ENCODE measurements at places on chromosomes 4 and X.
A peak's percentile ranks its signal among the peaks of the same experiment; 100 is the strongest.

DNA sequence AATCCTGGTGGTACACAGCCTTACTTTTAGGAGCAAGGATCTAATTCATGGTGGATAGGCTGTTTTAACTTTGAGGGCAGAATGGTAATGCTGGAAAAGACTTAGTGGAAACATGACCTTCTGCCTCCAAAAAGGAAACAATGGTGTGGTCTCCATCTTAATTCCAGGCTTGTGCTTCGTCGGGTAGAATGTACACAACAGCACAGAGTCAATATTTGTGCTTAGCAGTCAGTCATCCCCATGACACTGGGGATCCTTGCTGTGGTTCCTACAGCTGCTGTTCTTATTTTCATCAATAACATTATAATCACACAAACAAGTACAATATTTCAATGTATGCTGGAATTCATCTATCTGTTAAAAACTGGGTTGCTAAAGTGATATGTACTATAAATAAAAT, 104.4 kb downstream of the HHIP start:
- DNase-seq, result no peak

DNA sequence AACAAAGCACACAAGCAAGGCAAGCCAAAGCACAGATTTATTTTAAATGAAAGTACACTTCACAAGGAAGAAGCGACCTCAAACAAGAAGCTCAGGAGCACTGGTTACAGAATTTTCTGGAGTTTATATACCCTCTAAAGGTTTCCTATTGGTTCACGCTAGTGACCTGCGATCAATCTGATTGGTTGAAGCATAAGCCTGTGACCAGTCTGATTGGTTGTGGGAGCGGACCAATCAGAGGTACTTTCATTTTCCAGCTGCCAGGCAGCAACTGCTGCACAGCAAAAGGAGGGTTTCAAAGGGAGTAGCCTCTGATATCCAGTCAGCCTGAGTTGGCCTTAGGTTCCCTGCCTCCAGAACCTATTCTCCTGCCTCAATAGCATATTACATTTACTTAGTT, 4.6 kb upstream of the AREG start:
- DNase-seq, result no peak

- DNase-seq, result no peak
These were observed 386.6 kb upstream of the CPEB2 start for GRCh38 chr4:14615671-14616070.

- peak; percentile 56 for DNase-seq
These were observed at the start of gene FGFR3 for GRCh38 chr4:1792832-1793495. Gene FGFR3 (plus strand): TSS chr4:1793293. CDS start chr4:1793935, 642 bp downstream.

- DNase-seq, result no peak
These were observed 684.4 kb upstream of the GNPDA2 start for GRCh38 chr4:45410701-45411210.

DNA sequence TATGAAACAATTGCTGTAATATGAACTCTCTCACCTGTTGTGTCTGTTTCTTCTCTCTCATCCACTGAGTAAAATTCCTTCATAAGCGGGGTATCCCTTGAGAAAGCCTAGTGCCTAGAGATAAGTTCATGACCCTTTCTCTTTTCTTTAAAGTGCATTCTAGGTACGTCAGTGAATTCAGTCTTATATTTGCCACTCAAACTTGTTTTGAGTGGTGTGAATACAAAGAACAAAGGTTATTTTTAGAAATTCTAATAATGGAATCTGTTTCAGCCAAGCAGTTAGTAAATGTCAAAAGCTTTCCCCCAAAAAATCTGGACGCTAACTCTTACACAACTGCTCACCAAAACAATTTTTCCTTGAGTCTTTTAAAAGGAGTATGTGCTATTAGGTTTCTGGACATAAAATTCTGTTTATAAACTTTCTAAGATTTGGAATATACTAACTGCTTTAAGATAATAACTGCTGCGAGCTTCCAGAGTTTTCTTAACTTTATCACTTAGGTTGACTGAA, 112.0 kb downstream of the VEGFC start:
- DNase-seq, result no peak

DNA sequence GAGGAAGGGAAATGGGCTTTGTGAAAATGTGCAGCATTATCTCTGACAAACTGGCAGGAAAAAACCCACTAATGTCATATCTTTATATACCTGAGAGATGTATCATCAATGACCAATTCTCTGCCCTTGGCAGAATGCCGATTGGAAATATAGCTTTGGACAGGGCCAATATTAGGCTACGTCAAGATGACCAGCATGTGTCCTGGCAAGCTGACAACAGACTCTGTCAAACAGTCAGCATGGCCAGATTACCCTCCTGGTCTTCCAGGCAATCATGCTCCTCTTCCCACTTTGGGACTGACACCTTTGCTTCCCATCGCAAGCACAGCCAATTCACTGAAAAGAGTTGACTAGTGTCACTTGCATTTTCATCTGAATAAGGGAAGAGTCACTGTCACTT, 57.0 kb downstream of the SORBS2 start:
- DNase-seq, result no peak

DNA sequence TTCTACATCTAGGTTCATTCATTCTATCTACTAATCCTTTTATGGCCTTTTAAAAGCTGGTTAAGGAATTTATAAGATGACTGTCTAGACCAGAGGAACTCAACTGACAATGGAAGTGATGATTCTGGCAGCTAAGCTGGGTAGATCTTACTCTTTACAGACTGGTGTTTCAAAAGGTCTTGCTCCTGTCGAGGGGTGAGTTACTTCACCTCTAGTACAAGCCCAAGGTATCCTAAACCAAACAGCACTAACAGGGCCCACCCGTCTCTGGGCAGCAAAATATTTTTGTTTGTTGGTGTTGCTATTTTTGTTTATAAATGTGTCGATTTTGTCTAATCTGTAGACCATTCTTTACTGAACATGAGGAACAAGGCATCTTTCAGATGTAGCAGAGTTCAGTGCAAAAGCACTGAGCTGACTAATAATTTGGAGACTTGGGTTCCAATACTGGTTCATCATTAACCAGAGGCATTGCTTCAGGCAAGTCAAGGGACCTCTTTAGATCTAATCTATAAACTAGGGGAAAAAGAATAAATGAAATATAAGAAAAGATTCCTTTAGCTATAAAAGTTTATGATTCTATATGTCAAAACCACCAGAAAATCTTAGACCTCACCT, 90.3 kb upstream of the FRG1 start:
- no peak for DNase-seq

DNA sequence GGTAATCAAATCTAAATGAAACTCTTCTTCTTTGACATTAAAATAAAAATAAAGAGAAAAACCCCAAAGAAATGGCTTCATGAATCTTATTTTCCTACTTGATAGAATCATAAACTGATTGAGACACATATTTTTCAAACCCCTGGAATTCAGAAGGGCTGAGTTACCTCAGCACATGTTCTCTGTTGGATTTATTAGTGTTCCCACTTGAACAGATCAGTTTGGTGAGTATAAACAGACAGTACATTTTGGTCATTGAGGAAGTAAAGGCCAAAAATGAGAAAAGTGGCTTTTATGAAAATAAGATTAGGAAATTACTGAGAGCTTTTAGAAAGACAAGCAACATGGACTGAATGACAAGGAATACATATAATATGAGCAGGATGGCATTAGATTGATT, 620.4 kb downstream of the ANKRD50 start:
- no peak for DNase-seq

DNA sequence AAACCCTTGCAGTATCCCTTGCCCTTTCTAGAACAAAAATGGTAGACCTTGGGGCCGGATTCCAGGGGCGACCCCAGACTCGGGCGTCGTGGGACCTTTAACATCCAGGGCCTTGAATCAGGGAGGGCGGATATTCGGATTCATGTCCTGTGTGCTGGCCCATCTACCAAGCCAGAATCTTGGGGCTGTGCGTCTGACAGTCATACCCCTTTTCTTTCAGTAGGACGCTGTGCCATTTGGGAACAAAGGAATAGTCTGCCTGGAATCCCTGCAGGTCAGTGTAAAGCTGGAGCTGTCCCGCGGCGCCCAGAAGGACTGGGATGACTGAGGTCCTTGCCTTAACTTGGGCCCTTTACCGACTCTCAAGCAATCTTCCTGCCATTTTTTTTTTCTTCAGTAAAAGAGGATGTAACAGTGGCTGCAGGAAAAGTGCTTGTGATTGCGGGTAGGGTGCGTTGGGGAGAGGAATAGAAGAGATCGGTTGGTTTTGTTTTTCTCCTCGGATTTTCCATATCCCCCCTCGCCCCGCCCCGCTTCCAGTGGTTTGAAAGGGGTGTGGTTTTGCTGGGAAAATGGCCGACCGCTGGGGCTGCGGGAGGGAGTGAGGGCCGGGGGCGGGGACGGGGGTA, 518 bp downstream of the ARMCX1 start:
- DNase-seq, result peak; percentile 72

DNA sequence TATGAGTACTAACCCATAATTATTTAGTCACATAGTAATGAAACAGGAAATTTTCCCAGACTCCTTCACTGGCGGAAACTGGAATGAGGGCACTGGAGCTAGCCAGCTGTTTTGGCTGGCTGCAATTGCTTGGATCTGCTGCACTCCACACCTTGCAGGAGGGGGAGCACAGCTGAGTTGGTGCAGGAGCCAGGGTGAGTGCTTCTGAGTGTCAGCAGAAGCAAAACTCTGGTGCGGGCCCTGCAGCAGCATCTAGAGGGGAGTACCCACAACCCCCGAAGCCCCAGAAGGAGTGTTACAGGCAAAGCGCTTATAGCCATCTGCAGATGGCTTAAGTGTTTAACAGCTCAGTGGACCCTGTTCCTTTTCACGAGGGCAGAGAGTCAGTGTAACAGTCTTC, 96.1 kb downstream of the RPA4 start:
- DNase-seq, result no peak

Measured in Right ventricle myocardium superior (tissue), 1 donor.